ENCODE measurements at places on chromosomes 1 and 21. TPM values are rescaled to one million over a fixed set of nuclear protein-coding genes. Genes with fewer than 3 reads are reported as not detected.

CLEC20A gene
- total RNA-seq, result not detected

DNA sequence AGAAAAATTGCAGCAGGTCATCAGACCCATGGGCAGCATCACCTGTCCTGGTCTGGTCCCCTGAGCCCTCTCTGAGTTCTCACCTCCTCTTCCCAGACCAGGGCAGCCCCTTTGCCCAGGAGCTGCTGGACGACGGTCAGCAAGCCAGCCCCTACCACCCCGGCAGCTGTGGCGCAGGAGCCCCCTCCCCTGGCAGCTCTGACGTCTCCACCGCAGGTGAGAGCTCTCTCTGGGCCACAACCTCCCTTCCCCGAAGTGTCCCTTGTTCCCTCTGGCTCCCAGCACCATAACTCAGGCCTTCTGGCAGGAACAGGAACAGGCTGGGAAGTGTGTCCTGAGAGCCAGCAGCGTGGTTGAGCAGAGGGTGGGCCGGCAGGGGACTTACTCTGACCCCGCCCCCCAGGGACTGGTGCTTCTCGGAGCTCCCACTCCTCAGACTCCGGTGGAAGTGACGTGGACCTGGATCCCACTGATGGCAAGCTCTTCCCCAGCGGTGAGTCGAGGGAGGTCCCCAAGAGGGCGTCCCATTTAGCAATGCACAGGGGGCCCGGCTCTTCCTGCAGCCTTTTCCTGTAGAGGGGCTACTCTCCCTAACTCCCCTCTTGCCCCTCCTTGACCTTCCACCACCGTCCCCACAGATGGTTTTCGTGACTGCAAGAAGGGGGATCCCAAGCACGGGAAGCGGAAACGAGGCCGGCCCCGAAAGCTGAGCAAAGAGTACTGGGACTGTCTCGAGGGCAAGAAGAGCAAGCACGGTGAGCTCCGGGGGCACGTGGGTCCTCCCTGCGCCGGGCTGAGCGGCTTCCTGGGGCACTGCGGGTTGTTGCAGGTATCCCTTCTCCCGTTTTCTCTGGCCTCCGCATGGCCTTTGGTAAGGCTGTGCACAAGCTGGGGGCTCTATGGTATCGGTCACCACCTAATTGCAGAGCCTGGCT lies 2.4 kb downstream of the ELF3 start:
- no peak for DNase-seq

- peak; percentile 56 for DNase-seq
Measured at GRCh38 chr1:150560011-150560438, 10.8 kb downstream of the ADAMTSL4 start.

DNA sequence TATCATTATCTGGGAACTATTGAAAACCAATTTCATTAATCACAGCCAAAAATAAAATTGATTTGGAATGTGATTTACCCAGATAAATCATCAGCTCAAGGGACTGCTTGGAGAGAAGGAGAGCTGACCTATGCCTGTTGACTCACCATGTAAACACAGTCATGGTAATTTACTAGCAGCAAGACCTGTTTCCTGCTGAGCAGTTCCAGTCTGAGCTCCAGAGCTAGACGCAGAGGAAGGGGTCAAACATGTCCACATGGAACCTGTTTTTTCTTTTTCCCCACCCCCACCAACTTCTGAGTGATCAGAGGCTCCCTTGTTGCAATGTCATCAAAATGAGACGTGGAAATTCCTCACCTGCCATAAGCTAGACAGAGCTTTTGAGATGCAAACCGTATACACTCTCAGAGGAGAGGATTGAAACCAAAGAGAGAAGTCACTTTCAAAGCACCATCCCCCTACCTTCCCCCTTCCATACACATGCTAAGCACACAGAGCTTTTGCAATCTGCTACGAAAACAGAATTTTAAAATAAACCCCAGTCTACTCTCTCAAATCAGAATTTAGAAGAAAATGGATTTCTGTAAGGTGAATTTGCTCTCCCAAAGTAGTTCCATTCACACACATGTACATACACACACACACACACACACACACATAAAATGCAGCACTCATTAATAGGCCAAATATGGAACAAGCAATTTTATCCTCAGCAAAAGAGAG lies 55.9 kb upstream of the PTGFRN start:
- no peak for DNase-seq

- DNase-seq, result no peak
Measured at GRCh38 chr1:8411803-8412182, 93.9 kb downstream of the SLC45A1 start.

GRCh38 chr1:175817445-175817844 lies 74.0 kb upstream of the TNR start:
- DNase-seq, result no peak

- DNase-seq, result no peak
Measured at GRCh38 chr1:38555130-38555529, 304.4 kb downstream of the RRAGC start.

ANKRD65 gene
- not detected for total RNA-seq
